ENCODE measurements at places on chromosomes 3 and 15.

GRCh38 chr15:67253549-67254237 lies 768 bp downstream of the AAGAB start:
- no peak for DNase-seq

DNA sequence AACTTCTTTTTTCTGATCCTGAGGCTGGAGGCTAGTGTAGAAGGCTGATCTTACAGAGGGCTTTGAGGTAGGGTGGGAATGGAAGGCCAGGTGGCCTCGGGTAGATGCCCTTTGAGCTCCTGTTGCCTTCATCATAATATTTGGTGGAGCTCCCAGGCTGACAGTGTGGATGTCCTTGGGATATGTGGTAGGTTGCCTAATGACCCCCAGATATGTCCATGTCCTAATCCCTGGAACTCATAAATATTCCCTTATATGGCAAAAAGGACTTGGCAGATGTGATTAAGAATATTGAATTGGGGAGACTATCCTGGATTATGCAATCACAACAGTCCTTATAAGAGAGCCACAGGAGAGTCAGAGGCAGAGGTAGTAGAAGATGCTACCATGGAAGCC lies 5.5 kb downstream of the ADAMTSL3 start:
- DNase-seq: no peak

DNA sequence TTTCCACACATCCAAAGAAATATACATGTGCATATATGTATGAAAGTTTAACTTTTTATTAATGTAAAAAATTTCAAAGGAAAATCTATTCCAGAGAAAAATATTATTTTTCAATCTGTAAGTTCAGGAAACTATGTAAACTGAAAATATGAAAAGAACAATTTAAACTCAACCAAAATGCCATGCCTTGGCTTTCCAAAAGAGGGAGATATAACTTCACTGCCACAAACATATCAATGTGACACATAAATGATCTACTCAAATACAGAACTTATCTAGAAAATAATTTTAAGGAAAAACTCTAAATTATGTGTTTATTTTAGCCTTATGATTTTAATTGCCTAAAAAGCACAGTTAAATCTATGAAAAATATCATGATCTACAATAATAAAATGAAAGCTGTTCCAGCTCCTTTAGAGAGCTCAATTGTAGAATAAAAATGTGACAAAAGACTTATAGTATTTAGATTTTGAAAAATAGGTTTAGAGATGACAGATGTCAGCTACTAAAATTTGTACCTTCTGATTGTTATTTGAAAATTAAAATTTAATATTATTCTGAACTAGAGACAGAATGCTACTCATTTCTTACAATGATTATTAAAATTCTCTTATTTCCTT lies 94.8 kb downstream of the GBE1 start:
- DNase-seq: no peak

DNA sequence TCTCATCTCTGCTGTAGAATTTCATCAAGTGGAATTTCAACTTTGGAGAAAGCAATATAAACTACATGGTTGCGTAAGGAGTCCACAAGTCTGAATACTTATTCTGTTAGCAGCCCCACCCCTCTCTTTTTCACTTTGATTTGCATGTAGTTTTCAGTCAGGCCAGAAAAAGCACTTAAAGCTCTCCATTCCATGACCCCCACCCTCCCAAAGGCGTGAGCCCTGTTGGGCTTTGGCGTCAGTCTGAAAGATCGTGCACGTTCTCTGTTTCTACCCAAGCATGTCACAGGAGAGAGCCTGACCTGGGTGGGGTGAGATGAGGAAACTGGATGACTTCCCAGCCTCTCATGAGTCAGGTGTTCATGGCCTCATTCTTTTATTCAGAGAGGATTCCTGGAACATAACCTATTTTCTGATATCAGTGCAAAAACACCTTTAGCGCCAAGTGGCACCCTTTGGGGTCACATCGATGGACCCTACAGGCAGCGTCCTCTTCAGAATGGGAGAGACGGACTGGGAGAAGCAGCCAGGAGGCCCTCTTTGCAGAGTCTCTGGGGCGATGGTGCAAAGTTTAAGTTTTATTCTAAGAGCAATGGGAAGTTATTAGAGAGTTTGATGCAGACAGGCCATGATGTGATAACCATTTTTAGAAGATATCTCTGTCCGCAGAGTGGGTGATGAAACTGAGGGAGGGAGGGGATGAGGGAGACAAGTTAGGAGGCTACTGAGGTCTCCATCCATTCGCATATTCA lies 55.8 kb downstream of the LSM3 start:
- no peak for DNase-seq

DNA sequence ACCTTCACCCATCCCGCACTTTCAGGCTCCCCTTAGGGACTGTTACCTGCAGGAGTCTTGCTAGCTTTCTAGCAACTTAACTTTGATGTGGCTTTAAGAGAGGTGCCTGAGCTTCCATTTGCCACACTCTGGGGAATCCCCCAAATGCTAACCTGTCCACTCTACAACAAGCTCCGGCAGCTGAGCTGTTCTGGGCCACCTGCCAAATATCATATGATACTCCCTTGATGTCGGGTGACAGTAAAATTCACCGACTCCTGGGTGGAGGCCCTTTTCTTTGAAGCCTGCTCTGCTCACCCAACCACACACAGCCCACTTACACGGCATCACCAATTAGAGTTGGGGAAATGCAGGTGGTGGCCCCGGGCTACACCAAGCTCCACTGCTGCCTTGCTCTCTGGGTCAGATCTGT lies 38.0 kb upstream of the XCR1 start:
- peak; percentile 36 for DNase-seq

DNA sequence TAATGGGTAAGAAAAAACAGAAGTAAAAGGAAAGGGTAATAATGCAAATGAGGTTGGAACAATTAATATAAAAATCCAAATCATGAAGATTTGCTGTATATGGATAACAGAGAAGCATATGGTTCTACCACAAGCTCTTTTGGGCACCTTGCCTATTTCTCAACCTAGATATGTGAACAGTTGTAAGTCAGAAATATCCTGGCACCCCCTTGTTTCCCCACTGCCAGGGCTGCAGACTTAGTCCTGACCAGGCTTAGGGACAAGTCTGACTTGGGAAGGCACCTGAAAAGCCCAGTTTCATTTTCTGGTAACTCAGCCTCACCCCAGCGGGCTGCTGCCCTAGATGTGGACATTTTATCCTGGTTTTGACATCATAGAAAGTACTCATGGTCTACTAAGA lies 183.2 kb upstream of the STAC start:
- no peak for DNase-seq

GRCh38 chr3:45509768-45510129 lies 84.8 kb upstream of the LIMD1 start:
- DNase-seq: no peak

DNA sequence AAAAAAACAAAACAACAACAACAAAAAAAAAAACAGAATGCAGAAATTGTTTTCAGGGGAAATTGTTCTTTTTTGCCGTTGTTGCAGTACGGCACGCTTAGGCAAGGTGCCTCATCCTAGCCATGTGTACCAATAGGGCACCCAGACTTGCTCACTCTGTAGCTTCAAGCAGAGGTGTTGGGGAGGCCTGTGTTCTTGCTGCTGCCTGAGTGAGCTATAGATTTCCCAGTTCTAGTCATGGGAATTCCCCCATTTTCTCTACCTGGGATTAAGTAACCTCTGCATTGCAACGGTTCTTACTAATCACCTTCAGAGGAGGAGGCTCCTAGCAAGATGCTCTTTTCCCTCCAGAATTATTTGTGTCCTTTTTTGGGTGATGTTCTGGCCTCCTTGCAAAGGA lies 12.9 kb upstream of the PARL start:
- DNase-seq: peak; percentile 32

DNA sequence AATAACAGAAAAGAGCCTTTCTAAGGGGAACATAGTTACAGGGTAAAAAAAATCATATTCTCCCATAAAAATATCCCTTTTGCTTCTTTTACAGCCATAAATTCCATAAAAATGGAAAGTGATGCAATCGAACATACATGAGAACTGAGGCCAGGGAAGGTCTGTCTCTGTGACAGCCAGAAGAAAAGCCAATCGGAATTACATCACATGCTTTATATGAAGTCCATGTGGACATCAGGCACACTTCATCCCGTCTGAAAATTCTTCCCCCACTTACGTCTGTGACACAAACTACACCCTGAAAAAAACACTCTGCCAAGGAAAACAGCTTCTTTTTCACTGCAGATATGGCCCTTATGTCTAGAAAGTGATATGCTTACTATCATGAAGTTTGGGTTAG lies 323.5 kb downstream of the ERC2 start:
- DNase-seq: no peak

DNA sequence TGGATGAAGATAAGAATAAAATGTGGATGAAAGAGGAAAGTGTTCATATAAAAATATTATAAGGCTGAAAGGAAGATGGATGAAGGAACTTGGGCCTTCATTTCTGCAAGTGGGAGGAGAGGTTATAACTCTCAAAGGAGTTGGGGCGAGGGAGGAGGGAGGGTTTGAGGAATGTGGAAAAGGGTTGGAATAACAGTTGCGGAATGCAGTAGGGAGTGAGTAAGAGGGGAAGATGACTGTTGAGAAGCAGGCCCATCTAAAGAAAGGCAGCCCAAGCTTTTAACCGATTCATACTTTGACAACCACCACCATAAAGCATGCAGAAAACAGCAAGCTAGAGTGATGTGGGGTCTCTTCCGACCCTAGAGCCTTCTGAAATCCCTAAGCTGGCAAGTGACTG lies 8.3 kb upstream of the TM4SF4 start:
- no peak for DNase-seq

- DNase-seq: no peak
Observed at GRCh38 chr3:36373084-36373483, 7.2 kb upstream of the STAC start.

- peak; percentile 51 for DNase-seq
Observed at GRCh38 chr3:69425249-69425648, 39.4 kb upstream of the FRMD4B start.

DNA sequence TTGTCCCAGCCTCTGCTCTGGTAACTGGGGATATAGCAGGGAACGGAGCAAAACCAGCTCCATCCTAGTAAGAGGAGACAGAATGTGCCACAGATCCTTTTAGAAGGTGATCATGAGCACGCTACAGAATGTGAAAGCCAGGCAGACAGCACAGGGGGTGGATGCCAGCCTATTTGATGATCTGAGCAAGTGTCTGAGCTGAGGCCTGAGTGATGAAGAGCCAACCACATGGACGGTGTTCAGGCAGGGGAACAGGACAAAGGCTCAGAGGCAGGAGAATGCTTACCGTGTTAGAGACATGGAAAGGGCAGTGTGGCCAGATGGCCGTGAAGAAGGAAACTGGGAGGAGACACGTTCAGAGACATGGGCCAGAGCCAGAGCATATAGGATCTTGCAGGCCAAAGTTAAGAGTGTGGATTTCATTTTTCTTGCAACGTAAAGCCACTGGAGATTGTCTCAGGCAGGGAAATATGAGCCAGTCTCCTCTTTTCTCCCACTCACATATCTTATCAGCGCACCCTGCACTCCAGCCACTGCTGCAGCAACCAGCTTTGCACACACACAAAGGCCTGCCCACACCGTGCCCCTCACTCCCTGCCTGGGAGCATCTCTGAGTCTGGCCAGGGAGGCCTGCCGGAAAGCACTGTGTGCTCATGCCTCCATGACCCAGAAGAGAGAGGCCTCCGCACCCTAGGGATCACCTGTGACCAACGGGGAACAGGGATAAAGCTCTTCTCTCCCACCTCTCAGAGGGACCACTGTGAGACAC lies 20.1 kb downstream of the RAB43 start:
- no peak for DNase-seq

GRCh38 chr3:136194409-136195257 lies 1.5 kb downstream of the MSL2 start:
- peak; percentile 80 for DNase-seq

GRCh38 chr3:8320711-8321458 lies 180.7 kb upstream of the LMCD1 start:
- no peak for DNase-seq

GRCh38 chr3:106125321-106125720 lies 256.5 kb upstream of the CBLB start:
- no peak for DNase-seq

GRCh38 chr3:192122832-192123594 lies 604.3 kb downstream of the FGF12 start:
- no peak for DNase-seq

- no peak for DNase-seq
Observed at GRCh38 chr3:14997941-14998340, 50.6 kb downstream of the NR2C2 start.
